ENCODE measurements at places on chromosomes 7 and 10.

- DNase-seq = no peak
Measured at GRCh38 chr7:33685981-33686683, 219.2 kb upstream of the BMPER start.

DNA sequence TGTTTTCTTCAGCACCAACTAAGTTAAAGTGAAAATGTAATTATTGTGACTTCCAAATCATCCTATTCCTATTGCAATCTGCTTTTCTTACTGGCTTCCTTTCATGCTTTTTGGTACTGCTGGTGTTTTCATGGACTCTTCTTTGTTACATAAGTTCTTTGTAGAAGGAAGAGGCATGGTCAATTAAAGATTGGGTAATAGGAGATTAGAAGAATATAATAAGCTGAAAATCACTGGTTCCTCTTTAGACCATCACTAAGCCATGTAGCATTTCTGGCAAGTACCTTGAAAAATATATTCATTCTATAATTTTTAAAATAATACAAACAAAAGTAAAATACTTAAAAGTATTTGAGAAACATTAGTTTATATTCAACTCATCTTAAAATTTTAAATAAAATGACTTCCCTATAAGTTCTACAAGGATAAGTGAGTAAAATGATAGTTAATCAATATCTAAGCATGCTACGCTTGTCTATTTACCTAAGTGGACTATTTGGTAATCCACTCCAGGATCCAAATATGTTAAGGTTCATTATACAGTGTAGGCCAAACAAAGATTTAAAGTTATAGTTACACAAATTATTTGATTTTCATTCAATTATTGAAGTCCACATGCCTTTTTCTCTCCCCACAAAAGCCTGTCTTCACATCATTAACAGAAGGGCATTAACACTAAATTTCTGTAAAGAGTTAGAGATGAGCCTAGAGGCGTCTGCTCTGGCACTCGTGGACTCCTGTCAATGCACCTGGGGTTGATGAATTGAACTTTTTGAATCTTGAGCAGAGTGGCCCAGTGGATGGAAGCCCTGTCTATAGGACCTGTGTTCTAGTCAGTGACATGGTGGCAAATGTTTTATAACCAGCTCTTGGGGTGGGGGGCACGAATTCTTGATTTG lies 408.1 kb downstream of the INHBA start:
- DNase-seq = no peak

- DNase-seq = no peak
Measured at GRCh38 chr7:7131273-7131672, 51.1 kb upstream of the C1GALT1 start.

DNA sequence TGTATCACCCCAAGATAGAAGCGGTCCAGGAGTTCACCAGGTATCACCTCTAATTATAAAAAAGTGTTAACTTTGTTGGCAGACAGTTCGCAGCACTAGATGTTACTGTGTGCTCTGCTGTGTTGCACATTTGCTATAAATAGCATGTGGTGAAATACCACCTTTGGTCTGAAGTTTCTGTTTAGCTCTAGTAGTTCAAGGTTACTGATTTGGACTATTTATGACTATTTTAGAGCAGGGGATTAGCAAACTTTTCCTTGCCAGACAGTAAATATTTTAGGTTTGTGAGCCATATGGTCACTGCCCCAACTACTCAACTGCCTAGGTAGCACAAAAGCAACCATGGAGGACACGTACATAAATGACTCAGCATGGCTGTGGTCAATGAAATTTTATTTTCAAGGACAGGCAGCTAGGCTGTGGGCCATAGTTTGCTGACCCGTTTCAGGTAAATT lies 16.5 kb downstream of the DENND10 start:
- DNase-seq = no peak

DNA sequence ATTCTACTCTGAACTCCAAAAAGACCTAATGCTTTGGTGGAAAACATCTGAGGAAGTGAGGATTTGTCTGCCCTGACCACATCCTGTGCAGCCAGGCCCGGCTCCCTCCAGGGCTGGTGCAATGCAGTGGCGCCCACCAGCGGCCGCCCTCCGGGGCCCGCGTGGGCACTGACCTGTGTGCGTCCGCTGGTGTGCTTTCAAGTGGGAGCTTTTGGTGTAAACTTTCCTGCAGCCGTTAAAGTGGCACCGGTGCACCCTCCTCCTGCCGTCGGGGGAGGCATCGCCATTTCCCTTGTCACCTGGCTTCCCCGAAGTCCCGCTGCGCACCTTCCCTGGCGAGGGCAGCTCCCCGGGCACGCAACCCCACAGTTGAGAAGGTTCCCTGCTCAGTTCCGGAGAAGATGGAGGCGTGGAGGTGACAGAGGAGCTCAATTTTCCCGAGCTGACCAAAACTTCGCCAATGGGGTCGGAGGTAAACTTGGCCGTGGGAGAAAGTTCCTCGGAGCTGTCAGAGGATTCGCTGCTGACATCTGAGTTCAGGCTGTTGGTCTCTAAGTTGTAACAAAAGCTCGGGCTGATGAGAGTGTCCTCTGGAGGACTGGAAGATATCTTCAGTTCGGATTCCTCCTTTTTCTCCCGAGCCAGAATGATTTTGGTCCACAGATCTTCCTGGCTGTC lies 3.4 kb downstream of the KLF6 start:
- no peak for DNase-seq

DNA sequence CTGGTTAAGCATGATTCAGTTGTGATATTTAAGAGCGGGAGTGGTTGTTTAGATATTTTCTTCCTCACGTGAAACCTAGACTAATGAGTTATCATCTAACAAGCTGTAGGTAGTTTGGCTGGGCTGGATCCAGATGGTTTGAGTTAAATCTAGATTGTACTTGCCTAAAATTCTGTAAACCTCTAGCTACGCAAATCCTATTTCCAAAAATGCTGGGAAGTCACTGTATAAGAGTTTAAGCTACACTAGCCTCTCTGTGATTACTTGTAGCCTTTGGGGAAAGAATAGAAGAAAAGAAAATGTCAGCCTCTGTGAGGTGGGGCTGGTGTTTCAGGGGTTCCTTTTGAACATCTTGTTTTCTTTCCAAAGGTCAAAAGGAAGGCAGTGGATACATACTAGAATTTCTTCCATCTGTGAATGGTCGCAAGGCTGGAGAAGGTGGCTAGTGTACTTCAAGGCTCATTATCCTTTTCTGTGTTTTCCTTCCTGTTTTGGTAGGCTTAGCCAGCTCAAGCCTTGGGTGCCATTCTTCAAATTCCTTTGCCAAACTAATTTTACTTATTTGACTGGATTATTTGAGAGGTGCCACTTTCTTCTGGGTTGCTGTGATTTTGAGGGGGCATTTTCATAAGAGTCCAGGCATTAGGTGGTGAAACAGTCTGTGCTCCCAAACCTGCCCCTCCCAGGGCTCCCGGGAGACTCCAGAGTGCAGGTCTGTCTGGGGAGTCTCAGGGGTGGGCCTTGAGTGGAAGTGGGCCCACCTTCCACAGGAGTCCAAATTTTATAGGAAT lies 5.2 kb upstream of the EN2 start:
- no peak for DNase-seq

- DNase-seq = no peak
Measured at GRCh38 chr7:54991341-54991740, 27.5 kb upstream of the EGFR start.

DNA sequence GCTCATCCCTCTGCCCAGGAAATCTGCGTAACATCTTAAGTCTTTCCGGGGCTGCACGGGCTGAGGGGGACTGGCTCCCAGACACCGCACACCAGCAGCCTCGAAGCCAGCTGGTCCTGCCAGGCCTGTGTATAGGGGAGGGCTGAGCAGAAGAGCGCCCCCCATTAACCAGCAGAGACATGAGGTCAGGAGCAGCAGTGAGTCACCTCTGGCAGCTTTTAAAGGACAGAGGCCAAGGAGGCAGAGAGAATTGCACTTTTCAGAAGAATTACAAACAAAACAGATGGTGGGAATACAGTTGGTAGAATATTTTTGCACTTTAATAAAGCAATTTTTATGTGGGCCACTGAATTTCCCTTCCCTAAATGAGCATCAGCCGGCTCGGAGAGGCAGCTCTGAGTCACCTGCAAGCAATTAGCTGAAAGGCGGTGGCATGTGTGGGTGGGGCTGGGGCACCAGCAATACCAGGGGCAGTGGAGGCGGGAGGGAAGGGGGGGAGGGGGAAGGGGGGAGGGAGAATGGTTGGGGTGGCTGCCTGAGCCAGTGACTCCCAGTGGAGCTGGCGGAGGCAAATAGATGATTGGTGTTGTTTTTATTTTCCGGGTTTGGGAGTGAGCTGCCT lies 39.1 kb downstream of the GOLGA7B start:
- DNase-seq = peak; percentile 45
